Stimulated activated CD8-positive, alpha-beta memory T cell treated with anti-CD3 and anti-CD28 coated beads, Interleukin-7, amount 100 ng/mL, for 24 hours (primary cell): ENCODE measurements at places on chromosomes 12 and 14.
A peak's percentile ranks its signal among the peaks of the same experiment; 100 is the strongest.

DNA sequence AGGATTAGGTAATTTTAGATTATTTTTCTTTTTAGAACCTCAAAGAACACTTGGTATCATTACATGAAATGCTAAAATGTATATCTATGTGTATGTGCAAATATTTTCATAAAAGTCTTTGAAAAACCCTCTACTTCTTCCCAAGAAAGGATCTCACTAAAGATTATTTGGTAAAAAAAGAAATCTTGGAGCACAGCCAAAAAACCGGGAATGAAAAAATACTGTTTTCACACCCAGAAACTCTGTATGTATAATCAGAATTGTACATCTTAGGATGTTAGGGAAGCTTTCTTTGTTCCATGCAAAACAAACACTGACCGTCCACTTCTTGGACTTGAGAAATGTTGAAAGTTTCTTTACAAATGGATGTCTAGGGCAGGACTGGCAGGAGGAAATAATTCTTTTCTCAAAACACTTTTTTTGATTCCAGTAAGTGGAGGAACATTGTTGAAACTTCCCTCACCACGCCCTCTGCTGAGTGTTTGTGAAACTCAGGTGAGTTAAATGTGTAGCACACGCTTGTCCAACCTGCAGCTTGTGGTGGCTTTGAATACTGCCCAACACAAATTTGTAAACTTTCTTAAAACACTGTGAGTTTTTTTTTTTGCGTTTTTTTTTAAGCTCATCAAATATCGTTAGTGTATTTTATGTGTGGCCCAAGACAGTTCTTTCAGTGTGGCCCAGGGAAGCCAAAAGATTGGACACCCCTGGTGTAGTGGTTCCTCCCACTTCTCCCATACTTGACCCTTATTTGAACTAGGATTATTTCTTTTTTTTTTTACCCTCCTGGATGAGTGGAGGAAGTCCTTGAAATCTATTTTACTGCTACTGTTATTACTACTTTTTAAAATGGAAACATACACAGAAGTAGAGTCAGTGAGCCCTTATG is 26.6 kb downstream of the FBXO34 start:
- no peak for DNase-seq

DNA sequence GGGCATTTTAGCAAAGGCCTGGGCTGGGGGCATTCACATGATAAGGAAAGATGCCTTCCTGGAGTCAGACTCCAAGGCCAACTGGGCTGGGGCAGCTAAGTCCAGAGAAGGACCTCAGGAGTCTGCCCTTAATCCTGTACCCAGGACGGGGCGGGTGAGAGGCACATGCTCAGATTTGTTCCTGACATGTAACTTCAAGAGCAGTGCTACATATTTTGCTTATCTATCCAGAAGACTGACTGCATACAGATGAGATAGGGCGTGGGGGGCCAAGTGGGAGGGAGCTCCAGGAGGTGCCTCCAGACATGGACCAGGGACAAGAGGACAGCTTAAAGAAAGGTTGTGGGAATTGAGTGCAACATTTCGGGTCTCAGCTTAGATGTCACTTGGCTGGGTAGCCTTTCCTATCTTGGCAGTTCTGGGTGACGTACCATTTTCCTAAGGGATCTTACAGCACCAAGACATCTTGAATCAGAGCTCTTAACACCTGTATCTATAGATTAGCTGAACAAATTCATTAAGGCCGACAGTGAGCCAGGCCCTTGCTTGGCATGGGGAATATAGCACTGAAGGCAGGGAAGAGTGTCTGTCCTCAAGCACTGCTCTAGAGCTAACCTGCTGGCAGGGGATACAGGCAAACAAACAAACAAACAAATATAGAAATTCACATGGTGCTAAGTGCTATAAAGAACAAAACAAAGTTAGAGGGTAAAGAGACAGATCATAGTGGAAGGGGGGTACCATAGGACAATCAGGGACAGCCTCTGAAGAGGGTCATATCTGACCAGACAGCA is 61.2 kb downstream of the PTPN21 start:
- DNase-seq, result no peak

DNA sequence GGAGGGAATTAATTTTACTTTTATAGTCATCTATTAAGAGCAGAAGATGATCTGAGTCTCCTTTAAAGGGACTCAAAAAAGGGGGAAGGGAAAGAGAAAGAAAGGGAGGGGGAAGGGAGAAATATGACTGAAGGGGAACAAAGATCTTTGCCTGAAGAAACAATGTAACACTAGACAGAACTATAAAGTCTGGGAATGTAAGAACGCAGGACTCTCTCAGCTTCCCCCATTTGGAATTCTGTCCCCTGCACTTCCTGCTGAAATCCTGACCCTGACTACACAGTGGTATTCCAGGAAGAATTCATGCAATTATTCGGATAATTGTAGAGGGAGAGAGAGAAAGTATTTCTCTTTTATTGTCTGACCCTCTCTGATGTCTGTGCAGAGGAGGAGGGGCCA is 8.6 kb upstream of the HOXC11 start:
- no peak for DNase-seq

DNA sequence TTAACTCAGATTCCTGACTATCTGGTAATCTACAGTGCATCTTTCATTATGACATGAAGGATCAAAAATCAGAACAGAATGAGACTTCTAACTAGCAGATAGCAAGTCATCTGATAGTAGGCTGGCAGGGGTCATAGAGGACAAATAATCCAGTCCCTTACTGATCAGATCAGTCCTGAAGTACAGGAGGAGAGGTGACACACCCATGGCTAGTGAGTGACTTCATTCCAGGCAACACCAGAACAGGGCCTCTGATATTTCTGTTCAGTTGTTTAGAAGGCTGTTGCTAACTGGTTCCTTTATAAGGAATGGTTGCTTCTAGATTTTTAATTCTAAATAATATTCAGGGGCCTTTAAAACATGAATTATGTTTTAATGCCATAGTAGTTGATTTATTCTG is 222.1 kb downstream of the NTF3 start:
- DNase-seq, result no peak

GRCh38 chr12:87381742-87382141 is 647.5 kb downstream of the C12orf50 start:
- no peak for DNase-seq

- no peak for DNase-seq
These were observed 46.6 kb upstream of the NR1H4 start for GRCh38 chr12:100427078-100427477.

DNA sequence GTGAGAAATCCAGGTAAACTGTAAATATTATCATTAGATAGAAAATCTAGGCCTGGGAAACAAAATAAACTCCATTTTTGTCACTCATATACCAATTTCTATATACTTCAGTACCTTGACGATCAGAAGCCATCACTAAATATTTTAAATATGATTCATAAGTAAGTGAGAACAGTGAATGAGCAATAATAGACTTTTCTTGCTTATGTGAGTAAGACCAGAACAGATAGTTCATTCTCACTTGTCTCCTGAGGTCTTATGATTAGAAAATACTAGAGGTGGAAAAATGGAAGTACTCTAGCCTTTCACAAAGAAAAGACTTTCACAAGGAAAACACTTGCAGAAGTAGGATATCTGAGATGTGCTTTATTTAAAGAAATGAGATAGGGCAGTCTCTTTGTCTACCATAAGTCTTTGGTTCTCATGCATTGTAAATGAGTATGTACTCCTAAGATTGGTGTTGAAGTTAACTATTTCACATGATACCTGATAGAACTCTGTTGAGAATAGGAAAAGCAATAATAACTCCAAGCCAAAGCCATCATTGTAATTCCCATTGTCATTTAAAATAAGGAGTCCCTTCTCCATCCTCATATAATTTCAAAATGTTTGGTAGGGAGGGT is 10.1 kb upstream of the SMCO3 start:
- no peak for DNase-seq

GRCh38 chr12:108568338-108569154 is 6.2 kb downstream of the ISCU start:
- peak; percentile 24 for DNase-seq

DNA sequence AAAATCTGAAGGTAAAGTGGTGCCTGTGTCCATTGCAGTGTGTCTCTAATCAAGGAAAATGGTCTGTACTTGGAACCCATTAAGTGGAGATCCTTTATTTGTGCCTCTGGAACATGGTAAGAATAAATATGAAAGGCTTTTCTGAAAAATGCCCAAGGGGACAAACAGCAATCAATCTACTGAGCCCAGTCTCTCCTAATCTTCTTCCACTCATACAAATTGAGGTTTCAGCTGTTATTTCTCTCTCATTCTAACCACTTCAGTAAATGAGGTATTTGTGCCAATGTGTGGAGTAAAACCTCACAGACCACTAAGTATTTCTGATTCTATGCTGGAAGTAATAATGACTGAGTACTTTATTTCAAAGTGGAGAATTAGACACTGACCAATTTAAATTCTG is 82.3 kb upstream of the ST8SIA1 start:
- no peak for DNase-seq

GRCh38 chr12:60333461-60333860 is 737.6 kb downstream of the SLC16A7 start:
- no peak for DNase-seq

DNA sequence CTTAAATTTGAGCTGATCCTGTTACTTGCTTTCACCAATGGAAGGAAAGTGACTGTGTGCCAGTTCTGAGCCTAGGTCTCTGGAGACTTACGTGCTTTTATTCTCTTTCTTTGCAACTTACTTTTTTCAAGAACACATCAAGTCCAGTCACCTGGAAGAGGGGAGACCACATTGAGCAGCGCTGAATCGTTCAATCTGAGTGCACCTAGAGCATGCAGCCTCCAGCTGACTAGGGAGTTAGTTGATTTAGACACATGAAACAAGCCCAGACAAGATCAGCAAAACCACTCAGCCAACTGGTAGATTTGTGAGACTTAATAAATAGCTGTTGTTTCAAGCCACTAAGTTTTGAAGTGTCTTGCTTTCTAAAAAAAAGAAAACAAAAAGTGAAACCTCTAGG is 1014.8 kb upstream of the FBXO33 start:
- no peak for DNase-seq

GRCh38 chr14:50047274-50047676 is 69.1 kb downstream of the VCPKMT start:
- no peak for DNase-seq

DNA sequence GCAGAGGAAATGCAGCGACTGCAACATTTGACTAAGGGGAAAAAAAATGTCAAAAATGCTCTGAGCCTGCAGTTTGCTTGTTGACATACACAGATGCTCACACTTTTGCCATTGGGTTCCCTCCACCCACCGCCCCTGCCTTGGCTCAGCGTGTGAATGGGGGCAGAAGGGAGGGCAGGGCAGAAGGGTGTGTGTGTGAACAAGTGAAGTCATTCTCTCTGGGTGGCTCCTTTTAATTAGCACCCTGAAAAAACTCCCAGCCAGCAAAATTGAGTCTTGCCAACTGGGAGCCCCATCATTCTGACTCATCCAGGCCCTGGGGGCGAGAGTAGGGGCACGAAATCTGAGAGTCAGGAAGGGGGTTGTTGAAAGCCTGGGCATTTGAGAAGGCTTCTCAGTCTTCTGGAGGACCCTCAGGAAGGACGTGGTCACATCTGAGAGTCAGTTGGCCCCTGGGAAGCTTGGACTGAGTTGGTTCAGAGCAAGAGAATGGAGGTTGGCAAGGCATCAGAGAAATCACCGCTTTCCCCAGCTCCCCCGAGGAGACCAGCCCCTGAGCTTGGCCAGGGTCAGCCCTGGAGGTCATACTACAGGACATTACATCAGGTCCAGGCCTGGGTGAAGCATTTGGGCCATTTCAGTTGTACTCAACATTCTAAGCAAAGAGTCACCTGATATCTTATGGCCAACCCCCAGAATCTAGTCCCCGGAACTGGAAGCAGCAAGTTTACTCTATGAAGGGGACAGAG is 22.7 kb upstream of the KRT78 start:
- DNase-seq, result no peak

DNA sequence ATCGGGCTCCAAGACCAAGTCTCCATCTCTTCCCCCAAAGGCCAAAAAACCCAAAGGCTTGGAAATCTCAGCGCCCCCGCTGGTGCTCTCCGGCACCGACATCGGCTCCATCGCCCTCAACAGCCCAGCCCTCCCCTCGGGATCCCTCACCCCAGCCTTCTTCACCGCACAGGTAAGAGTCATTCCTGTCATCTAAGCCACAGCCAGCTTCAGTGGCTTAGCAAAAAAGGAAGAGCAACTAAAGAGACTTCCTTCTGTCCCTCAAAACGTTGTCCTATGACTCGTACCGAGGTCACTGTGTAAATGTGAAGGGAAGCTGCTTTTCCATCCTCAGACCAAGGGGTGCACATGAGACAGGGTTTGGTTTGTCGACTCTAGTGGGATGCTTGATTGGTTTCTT is 53.4 kb downstream of the ELK3 start:
- no peak for DNase-seq

GRCh38 chr12:6819106-6820030 is 2.3 kb upstream of the GPR162 start:
- no peak for DNase-seq

- DNase-seq, result no peak
These were observed 48.6 kb downstream of the EIF2S3B start for GRCh38 chr12:10554228-10554755.

DNA sequence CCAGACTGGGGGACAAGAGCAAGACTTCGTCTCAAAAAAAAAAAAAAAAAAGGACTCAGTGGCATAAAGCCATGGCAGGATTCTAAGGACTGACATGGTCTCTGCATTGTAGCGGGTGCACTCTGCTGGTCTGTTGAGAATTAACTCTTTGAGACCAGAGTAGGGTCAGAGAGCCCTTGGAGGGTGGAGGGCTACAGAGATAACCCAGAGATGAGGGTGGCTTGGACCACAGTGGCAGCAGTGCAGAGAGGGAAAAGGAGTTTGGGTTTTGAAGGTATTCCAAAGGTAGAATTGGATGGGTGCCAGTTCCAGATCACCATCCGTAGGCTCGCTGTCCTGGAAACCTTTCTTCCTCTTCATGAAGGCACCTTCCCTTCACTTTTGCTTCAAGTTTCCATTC is 14.3 kb upstream of the DYNC1H1 start:
- no peak for DNase-seq

DNA sequence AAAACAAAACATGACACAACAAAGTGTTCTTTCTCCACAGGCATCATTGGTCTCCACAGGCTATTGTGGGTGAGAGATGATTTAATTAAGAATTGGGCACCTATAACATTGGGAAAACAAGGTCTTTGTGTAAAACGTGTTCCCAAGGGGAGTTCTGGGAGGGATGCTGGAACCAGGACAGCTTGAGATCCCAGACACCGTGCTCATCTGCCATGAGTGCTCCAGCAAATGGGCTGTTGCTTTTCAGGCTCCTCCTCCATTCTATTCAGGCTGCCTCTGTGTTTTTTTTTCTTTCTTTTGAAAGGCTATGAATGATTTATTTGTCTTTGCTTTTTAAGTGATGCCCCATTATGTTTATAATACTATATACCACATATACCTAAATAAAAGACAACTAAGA is 122.4 kb downstream of the DACT1 start:
- no peak for DNase-seq

DNA sequence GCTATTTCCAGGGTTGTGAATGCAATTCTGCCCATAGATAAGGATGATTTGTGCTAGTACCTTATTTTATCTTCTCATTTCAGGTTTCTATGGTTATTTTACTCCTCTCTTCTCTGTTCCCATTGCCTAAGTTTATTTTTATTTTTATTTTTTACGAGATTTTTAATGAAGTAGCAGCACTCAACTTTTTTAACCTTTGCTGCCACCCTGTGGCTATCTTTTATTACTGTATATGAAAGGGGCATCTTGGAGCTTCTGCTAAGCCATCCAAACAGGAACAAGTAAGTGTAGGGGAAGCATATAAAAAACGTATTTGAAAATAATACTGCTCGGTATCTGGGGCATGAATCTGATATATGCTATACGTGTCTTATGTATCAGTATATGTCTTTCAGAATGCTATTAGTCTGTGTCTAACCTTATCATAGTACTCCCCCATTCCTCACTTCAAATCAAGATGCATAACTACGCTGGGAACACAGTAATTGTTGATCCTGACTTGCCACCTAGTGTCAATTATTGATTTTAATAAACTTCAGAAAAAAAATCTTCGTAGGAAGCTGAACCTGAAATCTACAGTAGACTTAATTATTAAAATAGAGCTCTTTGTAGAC is 60.3 kb downstream of the KLRG1 start:
- DNase-seq, result no peak
